ENCODE measurements at places on chromosomes 11 and 22.

- DNase-seq: no peak
Measured at GRCh38 chr22:25896098-25896497, 154.1 kb downstream of the MYO18B start.

DNA sequence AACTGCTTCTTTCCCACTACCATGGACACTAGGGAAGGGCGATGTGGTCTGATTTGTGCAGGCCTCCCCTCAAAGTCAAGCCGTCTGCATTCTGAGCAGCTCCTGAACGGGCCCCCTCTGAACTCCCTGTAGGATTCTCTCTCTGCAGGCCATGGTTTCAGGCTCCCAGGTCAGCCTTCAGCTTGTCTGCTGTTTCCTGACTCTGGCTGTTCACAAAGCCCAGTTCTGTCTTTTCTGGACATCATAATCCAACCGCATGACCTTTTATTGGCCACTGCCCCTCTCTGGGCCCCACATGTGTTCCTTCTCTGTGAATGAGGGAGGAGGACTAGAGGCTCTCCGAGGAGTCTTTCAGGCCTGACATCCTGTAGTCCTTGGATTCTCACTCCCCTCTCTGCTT, 161.0 kb downstream of the FEZ1 start:
- no peak for DNase-seq

GRCh38 chr11:90449606-90450005, 226.8 kb upstream of the CHORDC1 start:
- DNase-seq: no peak

DNA sequence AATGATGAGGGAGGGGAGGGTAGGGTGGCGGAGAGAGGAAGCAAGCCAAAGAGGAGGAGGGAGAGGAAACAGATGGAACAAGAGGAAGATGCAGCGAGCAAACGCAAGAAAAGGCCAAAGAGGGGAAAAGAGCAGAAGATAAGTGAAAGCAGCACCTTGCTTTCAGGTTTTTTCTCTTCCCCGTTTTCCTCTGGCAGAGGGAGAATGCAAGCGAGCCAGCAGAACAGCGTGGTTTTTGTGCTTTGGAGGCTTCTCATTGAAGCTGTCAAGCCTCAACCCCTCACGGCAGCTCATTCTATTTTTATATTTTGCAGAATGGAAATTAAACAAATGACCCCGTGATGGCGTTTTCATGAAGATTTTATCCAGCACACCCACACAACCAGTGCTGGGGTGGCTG, 67.1 kb upstream of the GRAMD1B start:
- DNase-seq: no peak

- DNase-seq: no peak
Measured at GRCh38 chr11:16841984-16842383, 103.5 kb downstream of the C11orf58 start.

- DNase-seq: no peak
Measured at GRCh38 chr11:120675171-120675570, 163.6 kb downstream of the GRIK4 start.

DNA sequence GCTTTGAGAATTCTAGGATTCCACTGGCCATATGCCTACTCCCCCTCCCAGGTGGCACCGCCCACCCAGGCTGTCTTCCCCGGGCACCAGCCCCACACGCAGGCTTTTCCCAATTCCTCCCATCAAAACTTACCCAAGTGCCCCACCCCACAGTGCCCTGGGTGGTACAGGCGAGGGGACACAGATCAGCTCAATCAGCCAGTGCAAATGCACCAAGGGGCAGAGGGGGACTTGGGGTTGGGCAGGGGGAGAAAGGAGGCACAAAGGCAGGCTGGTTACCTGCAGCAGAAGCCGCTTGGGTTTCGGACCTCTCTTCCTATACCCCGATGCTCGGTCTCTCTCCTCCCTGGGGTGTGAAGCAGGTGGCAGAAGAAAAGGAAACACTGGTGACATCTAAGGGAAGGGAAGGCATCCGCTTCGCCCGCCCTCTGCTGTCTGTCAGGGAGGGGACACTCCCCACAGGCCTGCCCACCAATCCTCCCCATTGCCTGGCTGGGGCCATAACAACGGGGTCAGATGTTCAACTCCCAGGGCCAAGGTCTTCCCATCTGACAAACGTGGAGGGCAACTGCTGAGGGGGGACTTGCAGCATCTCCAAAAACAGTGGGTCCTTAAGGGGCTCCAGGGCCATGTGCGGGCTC, 14.0 kb downstream of the CBX7 start:
- DNase-seq: no peak

DNA sequence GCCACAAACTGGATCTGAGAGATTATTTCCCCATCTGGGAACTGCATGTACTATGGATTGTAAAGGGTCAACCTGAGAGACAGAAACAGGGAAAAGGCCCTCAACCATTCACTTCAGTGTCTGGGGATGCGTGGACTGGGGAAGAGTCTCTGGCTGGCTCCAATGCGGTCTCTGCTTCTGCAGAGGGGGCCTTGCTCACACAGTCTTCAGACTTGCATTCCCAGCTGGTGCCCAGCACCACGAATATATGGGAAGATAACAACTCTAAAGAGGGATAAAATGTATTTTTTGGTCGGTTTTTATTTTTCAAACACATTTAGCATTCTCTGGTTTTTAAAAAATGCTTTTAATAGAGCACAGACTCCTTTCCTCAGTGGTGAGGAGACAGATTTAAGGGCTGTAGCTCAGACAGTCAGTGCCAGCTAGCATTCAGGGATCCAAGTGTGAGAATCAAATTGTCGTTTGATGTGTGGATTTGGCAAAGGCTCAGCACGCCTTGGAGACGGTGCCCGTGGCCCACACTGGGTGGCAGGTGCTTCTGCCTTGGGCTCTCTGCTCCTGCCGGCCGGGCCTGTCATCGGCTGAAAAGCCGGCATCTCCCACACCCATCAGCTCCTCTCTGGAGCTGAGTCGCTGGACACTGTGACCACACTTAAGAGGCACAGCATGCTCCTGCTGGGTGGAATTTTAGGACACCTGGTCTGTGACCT, 8.0 kb upstream of the EFCAB6 start:
- DNase-seq: no peak

DNA sequence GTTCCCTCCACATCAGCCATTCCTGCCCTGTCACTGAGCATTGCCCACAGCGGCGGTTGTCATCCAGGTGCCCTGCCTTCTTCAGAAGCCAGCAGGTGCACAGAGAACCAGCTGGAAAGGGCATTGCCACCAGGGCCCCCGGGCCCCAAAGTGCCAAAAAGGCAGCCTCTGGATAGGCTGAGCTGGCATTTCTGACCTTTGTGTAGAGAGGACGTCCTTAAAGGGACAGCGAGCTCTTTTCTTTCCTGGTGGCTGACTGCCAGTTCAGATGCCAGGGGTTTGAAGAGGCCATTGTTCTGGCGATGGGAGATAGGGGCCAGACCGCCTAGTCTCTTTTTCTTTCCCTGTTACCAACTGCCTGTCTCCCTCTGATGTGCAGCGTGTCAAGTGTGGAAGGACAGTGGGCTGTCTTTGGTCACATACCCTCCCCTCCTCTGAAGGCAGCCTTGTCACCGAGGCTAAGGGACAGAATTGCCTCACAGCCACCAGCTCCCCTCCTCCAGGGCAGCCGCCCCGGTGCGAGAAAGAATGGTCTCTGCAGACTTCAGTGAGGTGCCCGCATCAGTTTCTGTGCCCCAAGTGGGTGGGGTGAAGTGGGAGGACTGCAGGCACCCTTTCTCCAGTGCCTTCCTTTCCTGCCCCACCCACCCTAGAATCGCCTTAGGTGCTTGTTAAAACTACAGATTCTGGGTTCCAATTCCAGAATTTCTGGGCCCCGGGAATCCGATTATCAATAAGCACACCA, 109.6 kb downstream of the SCN3B start:
- DNase-seq: no peak

GRCh38 chr11:66224226-66224855, 44.1 kb upstream of the RAB1B start:
- DNase-seq: no peak

- no peak for DNase-seq
Measured at GRCh38 chr11:834371-835316, 1.9 kb downstream of the CD151 start.

DNA sequence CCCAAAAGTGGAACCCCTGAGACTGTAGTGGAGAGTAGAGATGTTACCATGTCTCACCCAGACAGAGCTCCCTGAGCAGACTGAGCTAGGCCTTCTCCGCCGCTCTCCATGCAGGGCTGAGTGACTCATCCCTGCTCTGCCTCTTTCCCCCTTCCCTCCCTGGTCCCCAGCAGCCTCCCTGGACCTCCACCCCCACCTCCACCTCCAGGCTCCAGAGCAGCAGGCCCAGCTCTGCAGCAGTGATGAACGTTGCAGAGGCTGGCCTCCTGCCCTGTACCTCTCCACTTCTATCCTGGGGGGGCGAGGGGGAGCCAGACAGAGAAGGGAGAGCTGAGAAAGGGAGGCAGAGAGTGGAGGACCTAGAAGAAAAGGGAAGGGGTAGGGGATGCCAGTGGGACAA, 19.3 kb upstream of the ARAP1 start:
- no peak for DNase-seq

- peak; percentile 40 for DNase-seq
Measured at GRCh38 chr22:31313366-31314147, 21.3 kb upstream of the PIK3IP1 start.
